ENCODE measurements at places on chromosomes 11 and 22. TPM values are rescaled to one million over a fixed set of nuclear protein-coding genes. Genes with fewer than 3 reads are reported as not detected.
A peak's percentile ranks its signal among the peaks of the same experiment; 100 is the strongest.

DNA sequence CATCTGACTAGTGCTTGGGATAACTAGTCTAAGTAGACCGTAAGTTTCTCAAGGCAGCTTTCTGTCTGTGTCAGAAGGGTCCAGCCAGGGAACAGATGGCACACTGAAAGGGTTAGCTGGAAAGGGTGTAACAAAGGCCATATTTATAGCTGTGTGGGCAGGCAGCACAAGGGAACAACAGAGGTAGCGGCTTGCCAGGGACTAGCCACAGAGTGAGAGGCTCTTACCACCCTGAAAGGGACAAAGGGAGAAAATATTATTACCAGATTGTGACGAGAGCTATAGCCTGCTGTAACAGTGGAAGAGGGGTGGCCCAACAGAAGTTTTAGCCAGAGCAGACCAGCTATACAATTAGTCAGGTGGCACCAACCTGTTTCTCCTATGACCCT lies 129.4 kb downstream of the CCDC34 start:
- no peak for DNase-seq

The GLB1L2 gene
- 9.8 TPM for total RNA-seq

The OR10D3 gene
- total RNA-seq = not detected

- no peak for DNase-seq
Observed at GRCh38 chr11:124725719-124726105, 14.0 kb upstream of the NRGN start.

GRCh38 chr22:19815093-19815822 lies 39.4 kb downstream of the GNB1L start:
- DNase-seq = no peak

The ANKRD13D gene
- total RNA-seq = 44.6 TPM

- no peak for DNase-seq
Observed at GRCh38 chr22:42717197-42717928, 3.3 kb downstream of the A4GALT start.

- DNase-seq = peak; percentile 84
Observed at GRCh38 chr11:66694732-66695207, 17.1 kb upstream of the RBM4B start.

GRCh38 chr11:3126207-3126865 lies 38.8 kb downstream of the OSBPL5 start:
- DNase-seq = peak; percentile 28

- no peak for DNase-seq
Observed at GRCh38 chr11:46020084-46020599, 97.7 kb downstream of the LARGE2 start.

Data from ovary (tissue), 10 donors.